Effector memory CD8-positive, alpha-beta T cell (primary cell): ENCODE measurements at places on chromosomes 2 and 18.

- H3K27ac ChIP-seq, result no peak overlapping the region
- H3K4me1 ChIP-seq, result no peaks in the 10 kb centered on the region
- DNase-seq, result no peak
- peaks cover 8% of the 10 kb centered on the region for H3K27me3 ChIP-seq
These were observed 59.4 kb downstream of the NEDD4L start for GRCh38 chr18:58103339-58103985.

DNA sequence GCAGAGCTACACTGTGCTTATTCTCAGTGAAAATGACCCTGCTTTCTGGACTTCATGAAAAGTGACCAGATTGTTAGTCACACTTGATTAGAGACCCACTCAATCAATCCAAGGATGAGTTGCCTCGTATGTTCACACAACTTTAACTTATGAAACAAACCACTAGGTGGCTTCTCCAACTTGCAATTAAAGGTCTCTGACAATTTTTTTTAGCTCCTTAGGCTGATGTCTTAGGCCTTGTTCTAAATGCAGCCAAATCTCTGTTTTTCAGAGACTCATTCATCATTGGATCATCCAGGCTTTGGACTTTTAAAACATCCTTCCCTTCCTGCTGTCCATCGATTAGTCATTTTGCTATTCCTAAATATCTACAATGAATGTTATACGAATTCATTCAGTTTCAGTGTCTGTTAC is 63.4 kb downstream of the MREG start:
- H3K4me1 ChIP-seq, result no peaks in the 10 kb centered on the region
- H3K4me3 ChIP-seq, result no peak overlapping the region
- H3K27ac ChIP-seq, result peak overlapping the region; percentile 74
- DNase-seq, result no peak
- H3K36me3 ChIP-seq, result peaks cover 17% of the 10 kb centered on the region

GRCh38 chr2:206981086-206981674 is 41.9 kb downstream of the CPO start:
- no peaks in the 10 kb centered on the region for H3K27me3 ChIP-seq
- H3K4me1 ChIP-seq, result no peaks in the 10 kb centered on the region
- H3K4me3 ChIP-seq, result no peak overlapping the region
- H3K36me3 ChIP-seq, result no peaks in the 10 kb centered on the region

DNA sequence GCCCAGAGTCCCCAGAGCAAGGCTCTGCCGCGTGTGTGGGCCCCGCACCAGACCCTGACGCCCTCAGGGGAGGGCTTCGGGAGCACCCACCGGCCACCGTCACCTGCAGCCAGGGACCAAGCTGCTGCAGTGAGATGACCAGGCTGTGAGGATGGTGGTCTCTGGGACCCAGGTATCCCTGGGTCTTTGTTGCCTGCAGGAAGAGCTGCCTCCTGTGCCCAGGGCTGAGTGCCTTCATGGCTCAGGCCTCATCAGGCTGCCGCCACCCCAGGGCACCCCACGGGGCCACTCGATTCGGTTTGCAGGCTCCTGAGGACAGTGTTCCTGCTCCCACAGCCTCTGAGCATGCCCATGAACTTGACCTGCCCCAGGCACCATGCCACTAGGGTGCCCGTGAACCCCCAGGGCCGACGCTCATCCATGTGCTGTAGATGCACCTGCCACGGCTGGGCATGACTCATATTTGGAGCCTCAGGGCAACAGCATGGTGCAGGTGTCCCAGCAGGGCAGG is 109.8 kb downstream of the FAM210A start:
- no peak for DNase-seq
- peaks cover 6% of the 10 kb centered on the region for H3K27me3 ChIP-seq
- H3K4me3 ChIP-seq, result peak overlapping the region; percentile 63
- peak overlapping the region; percentile 95 for H3K27ac ChIP-seq
- H3K36me3 ChIP-seq, result peaks cover 13% of the 10 kb centered on the region
- peaks cover 47% of the 10 kb centered on the region for H3K4me1 ChIP-seq

- H3K4me3 ChIP-seq, result no peak overlapping the region
- no peaks in the 10 kb centered on the region for H3K36me3 ChIP-seq
- H3K27me3 ChIP-seq, result no peaks in the 10 kb centered on the region
- no peak overlapping the region for H3K27ac ChIP-seq
These were observed 299.2 kb downstream of the TDRD15 start for GRCh38 chr2:21422724-21423522.

DNA sequence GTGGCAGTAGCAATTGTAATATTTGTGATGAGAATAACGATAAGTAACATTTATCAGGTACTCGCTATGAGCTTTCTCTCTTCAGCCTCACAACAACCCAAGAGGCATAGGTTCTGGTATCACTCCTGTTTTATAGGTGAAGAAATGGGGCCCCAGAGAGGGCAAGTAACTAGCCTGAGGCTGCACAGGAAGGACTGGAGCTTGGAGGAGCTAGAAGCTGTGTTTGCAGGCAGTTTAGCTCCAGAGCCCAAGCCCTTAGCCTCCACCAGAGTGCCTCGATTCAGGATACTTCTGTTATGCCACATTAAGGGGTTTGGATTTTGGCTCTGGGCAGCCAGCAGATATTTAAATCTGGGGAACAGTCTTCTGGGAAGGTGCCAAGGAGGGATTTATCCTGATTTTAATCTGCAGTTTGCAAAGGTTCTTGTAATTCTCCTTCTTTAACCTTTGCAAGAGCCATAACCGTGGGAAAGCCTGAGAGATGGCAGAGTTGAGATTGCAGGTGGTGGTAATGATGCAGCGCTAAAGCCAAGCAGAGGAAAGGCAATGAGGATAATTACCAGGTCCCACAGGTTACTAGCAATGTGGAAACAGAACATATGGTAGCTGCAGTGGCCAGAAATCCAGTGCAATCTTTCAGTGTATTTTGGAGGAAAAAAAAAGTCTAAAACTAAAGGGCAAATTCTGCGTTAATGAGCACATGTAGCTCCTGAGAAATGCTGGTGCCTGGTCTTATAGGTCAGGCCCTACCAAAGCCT is 9.1 kb downstream of the MOCOS start:
- no peak overlapping the region for H3K27ac ChIP-seq
- H3K36me3 ChIP-seq, result peaks cover 3% of the 10 kb centered on the region
- no peak overlapping the region for H3K4me3 ChIP-seq
- H3K27me3 ChIP-seq, result peaks cover 6% of the 10 kb centered on the region

- DNase-seq, result no peak
- H3K4me1 ChIP-seq, result peaks cover 2% of the 10 kb centered on the region
- no peaks in the 10 kb centered on the region for H3K36me3 ChIP-seq
- no peaks in the 10 kb centered on the region for H3K27me3 ChIP-seq
- H3K27ac ChIP-seq, result no peak overlapping the region
These were observed 325.3 kb upstream of the MEX3C start for GRCh38 chr18:51522821-51523220.

GRCh38 chr2:208713066-208713745 is 306.6 kb downstream of the PTH2R start:
- H3K36me3 ChIP-seq, result no peaks in the 10 kb centered on the region
- no peak for DNase-seq
- H3K27me3 ChIP-seq, result no peaks in the 10 kb centered on the region
- no peak overlapping the region for H3K4me3 ChIP-seq

GRCh38 chr2:38791744-38792143 is 13.7 kb downstream of the GEMIN6 start:
- H3K36me3 ChIP-seq, result peaks cover 4% of the 10 kb centered on the region
- no peak overlapping the region for H3K27ac ChIP-seq
- H3K4me1 ChIP-seq, result no peaks in the 10 kb centered on the region
- DNase-seq, result no peak
- H3K27me3 ChIP-seq, result no peaks in the 10 kb centered on the region
- no peak overlapping the region for H3K4me3 ChIP-seq

DNA sequence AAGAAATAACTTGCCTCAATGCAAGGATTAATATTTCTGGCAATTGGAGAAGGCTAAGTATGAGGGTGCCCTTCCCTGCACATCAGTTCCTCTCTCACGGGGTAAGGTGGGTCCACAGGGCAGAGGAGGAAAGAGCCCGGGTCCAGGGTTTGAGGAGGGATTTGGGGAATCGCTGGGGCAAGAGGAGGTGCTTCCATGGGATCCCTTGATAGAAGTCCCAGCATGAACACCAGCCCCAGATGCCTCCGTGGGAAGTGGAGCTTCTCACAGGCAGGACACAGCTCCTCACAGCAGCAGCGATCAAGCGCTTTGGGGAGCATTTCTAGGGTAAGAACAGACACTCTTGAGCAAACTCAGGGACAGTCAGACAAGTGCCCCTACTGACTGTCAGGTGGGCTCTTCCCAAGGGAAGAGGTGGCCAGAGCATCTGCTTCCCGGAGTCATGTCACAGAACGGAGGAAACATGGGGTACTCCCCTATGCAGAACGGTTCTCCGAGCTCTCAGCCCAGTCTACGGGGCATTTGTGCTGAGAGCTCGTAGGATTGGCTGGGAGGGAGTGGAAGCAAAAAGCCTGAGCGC is 218.9 kb upstream of the ARL4C start:
- H3K27ac ChIP-seq, result no peak overlapping the region
- peaks cover 80% of the 10 kb centered on the region for H3K27me3 ChIP-seq
- H3K36me3 ChIP-seq, result peaks cover 3% of the 10 kb centered on the region
- H3K4me3 ChIP-seq, result no peak overlapping the region
- no peak for DNase-seq

GRCh38 chr2:177733322-177733855 is 339.2 kb downstream of the PDE11A start:
- H3K4me1 ChIP-seq, result no peaks in the 10 kb centered on the region
- no peak overlapping the region for H3K27ac ChIP-seq
- DNase-seq, result no peak
- H3K27me3 ChIP-seq, result peaks cover 47% of the 10 kb centered on the region
- H3K4me3 ChIP-seq, result no peak overlapping the region
- no peaks in the 10 kb centered on the region for H3K36me3 ChIP-seq

DNA sequence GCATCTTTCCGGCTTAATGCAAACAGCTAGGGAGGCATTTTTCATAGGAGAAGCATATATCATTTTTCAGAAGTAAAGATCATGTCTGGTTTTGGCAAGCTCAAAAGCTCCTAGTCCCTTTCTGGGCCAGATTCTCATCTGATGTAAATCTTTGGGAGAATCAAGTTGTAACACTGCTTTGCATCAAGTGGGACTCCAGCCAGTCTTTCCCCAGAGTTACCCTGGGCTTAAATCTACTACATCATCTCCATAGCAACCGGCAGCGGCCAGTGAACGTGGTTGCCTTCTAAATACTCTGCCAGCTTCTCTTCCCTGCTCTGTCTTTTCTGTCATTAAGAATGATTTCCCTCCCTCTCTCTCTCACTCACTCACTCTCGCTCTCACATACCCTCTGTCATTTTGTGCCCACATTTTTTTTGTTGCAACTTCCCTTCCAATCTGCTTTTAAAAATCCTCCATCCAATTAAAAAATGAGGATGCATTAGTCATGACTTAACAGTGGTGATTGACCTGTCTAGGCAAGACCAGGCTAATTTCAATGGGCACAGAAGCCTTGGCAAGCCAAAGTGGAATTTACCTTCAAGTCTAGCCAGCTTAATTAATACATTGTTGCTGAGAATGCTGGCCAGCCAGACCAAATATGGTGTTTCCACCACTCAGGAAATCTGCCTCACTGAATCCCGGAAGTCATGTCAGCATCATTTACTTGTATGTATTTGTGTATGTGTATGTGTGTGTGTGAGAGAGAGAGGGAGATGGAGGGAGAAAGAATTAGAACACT is 93.0 kb downstream of the NRP2 start:
- H3K27ac ChIP-seq, result no peak overlapping the region
- H3K4me3 ChIP-seq, result no peak overlapping the region
- no peaks in the 10 kb centered on the region for H3K4me1 ChIP-seq
- no peak for DNase-seq

DNA sequence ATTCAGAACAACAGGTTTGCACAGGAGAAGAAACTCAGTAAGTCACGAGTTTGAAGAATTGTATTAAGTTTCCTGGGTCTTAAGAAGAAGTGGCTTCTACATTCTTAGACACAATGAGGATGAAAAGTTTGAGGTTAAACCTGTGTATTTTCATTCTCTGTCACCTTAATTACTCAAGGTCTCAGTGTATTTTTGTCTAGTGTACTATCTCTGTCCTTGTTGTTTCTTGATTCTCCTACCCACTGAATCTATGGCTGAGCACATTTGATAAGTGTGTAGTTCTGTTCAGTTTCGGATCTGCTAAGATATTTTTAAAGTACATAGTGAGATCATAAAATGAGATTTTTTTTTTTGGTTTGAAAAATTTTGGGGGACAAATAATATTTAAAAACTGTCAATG is 460.7 kb downstream of the NRXN1 start:
- no peaks in the 10 kb centered on the region for H3K27me3 ChIP-seq
- DNase-seq, result no peak
- H3K4me1 ChIP-seq, result no peaks in the 10 kb centered on the region
- no peaks in the 10 kb centered on the region for H3K36me3 ChIP-seq
- H3K4me3 ChIP-seq, result no peak overlapping the region

- H3K27me3 ChIP-seq, result no peaks in the 10 kb centered on the region
- H3K36me3 ChIP-seq, result peaks cover 6% of the 10 kb centered on the region
- H3K4me1 ChIP-seq, result peaks cover 49% of the 10 kb centered on the region
- H3K27ac ChIP-seq, result no peak overlapping the region
- no peak for DNase-seq
These were observed 56.9 kb downstream of the MAP3K20 start for GRCh38 chr2:173132531-173132930.
